ENCODE measurements at places on chromosomes 7 and 10.

DNA sequence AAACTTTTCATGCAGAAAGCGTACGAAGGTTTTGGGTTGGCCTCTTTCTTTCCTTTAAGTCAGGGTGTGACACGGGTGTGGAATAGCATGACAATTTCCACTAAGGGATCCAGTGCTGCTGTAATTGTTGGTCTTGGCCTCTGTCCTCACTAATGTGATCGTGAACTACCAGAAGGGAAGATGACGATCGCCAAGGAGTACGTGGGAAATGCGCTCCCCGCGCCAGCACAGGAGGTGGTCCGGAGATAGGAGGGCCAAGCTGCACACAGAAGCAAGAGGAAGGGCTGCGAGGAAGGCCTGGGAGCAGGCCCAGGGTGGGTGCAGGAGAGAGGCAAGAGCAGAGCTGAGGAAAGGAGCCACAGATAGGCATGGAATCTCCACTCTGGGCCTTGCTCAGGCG, 79.7 kb upstream of the PODXL start:
- no peak for DNase-seq

- DNase-seq: peak; percentile 11
Measured at GRCh38 chr7:75617634-75618234, 121.0 kb downstream of the HIP1 start.

DNA sequence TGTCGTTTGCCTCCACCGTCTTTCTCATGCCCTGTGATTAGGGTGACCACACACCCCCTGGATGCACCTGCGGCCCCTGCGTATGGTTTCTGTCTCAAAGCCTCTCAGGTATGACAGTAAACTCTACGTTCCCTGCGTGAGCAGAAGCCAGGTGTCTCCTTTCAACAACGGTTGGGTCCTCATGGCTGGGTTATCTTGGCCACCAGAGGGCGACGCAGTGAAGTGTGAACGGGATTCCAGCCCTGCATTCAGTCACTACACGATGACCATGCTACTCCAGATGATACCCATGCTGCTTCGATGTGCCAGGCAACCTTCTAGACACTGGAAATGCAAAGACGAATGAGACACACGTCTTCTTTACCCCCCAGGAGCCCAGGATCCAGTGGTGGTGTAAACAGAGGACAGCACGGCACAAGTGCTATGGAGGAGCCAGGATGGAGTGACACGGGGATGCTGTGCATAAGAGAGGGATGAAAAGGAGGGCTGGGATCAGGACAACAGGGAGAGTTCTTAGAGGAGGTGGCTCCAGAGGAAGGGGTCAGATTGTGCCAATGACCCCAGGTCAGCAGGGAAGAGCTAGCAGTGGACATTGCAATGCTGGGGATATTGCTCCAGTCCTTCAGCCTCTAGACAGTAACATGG, 228.1 kb upstream of the PFKP start:
- no peak for DNase-seq

GRCh38 chr10:15137636-15138035, 30.9 kb downstream of the NMT2 start:
- no peak for DNase-seq

- DNase-seq: no peak
Measured at GRCh38 chr7:2409745-2410414, 6.5 kb downstream of the CHST12 start.

DNA sequence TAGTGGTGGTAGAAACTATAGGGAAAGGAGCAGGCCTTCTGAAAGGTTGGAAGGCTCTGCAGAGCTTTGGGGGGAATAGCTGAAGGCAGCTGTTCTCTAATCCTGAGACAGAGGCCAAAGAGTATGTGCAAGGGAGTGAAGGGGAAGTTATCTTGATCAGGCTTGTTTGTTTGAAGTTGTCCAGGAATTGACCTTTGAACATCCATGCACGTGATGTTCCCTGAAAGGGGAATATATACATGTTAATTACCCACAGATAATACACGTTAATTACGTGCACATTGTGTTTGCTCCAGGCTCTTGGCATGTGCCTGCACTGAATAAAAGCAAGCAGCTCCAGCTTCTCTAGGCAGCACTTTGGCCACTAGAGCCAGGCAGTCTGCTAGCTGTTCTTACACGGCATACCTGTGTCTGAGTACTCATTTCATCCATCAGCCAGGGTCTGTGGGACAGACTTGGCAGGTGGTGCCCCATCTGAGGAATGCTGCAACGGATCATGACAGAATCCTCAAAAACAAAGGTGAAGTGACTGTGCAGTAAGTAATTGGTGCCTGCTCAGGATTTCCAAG, 18.0 kb upstream of the STARD3NL start:
- DNase-seq: no peak

DNA sequence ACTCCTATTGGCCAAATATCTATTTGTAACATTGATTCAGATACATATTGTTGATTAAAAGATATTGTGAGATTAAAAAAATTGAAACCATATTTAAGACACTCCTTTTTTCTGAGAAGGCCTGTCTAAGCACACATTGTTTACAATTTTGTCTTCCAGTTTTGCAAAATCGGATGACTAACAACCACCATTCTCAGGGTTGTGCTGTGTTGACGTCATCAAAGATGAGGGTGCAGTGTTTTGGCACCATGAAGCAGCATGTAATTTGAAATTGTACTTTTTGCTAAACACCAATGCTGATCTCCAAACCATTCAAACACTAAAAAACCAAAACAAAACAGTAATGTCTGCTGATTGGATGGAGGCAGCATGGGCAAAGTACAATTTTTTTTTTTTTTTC, 7.4 kb downstream of the CREB5 start:
- no peak for DNase-seq

- no peak for DNase-seq
Measured at GRCh38 chr10:86958116-86958900, at the start of gene SNCG. Gene SNCG, plus strand, starts transcription at chr10:86958599. Its CDS starts 99 bp downstream, at chr10:86958698.

DNA sequence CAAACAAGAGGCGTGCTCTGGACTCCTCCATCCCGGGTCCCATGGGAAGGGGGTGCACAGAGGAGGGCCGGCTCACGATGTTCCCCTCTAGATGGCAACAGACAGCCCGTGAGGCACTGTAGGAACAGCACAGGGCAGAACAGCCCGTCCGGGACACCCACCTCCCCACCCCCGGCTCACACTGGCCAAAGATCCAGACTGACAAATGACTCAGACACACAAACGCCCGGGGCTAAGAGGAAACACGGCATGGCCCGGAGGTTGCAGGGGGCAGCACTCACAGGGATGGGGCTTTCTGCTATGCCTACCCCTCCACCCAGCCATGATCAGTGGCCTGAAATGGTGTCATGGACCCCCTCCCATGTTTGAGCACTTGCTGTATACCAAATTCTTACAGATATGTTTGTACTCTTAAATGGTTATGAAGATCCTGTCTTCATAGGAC, 4.9 kb upstream of the ELN start:
- DNase-seq: no peak

DNA sequence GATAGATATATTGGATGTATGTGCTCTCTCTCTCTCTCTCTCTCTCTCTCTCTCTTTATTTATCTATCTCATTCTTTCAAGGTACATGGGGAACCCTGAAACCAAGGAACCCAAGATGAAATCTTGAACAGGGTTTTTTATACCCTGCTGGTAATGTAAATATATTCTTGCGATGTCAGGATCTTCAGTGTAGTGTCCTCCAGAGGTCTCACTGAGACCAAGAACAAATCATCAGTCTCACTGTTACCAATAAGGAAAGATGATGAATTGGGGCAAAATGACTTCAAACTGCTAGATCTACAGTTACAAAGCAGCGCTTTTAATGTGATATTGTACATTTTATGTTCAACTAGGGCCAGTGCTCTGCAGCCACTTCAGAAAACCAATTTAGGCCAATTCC, 423.5 kb downstream of the ANKRD7 start:
- no peak for DNase-seq

GRCh38 chr7:148799893-148800555, 84.1 kb downstream of the EZH2 start:
- DNase-seq: no peak

- DNase-seq: no peak
Measured at GRCh38 chr7:43850348-43851116, 18.8 kb downstream of the MRPS24 start.

GRCh38 chr7:142689439-142690120, 59.7 kb upstream of the PRSS1 start:
- DNase-seq: no peak

GRCh38 chr10:107091126-107091525, 73.4 kb downstream of the SORCS1 start:
- DNase-seq: no peak

DNA sequence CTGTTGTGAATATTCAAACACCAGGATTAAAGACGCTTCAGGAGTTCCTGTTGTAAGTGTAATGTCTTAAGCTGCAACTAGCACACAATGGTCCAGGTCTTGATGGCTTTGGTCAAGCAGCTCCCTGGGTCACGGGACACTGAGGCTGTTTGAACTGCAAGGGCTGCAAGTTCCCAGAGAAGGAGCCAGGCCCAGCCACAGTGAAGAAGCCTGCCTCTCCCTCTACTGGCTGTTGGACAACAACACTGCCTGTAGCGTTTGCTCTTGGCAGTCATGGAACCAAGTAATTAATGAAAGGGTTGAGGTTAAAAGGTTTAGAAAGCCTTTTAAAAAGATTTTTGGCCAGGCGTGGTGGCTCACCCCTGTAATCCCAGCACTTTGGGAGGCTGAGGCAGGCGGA, 31.9 kb upstream of the GUSB start:
- no peak for DNase-seq

DNA sequence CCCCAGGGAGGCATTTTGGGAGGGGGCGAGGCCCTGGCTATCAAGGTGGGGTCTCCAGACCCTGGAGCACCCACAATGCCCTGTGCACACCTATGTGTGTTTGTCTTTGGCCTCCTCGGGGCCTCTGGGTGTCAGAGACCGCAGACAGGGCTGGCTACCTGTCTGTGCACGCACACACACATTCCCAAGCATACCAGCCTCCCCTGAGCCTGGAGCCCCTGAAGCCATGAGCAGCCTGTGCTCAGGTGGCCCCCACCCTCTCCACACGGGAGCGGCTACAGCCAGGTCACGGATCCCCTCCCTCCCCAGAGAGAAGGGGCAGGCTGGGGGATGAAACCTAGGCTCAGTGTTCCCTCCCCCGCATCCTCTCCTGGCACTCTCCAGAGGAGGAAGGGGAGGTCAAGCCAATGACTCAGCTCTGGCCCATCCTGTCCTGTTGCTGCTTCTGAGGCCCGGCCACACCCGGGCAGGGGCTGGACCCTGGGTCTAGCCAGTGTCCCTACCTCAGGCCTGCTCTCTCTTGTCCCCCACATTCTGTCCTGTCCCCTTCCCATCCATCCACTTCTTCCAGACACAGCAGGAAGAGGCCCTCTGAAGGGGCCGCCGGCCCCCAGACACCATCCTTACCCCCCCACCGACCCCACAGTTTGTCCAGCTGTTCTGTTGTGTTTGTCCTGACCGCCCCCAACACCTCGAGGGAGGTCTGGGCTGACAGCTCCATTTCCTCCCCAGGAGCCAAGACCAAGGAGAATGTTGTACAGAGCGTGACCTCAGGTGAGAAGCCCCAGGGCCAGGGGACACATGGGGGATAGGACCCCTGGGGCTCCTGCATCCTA, 720 bp downstream of the SNCG start:
- DNase-seq: no peak
